NCI-H774 (cell line): ENCODE measurements at places on chromosomes 11 and 22.

DNA sequence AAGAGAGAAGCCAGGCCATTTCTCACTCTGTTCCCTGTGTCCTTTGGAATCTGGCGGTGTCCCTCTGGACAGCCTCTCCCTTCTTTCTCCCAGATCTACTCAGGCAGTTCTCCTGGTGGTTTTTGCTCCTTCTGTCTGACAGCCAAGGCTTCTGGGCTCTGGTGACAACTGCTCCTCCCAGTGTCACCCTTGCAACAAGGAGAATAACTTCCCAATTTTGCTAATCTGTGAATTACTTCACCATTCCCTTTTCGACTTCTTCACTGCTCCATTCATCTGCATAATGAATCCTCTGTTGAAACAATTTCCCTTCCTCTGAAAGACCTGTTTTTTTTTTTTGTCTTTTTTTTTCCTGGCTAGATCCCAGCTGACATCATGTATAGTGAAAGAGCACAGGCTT lies 56.3 kb upstream of the PDE3B start:
- DNase-seq: no peak

- no peak for DNase-seq
Measured at GRCh38 chr11:86182976-86183584, 61.5 kb upstream of the EED start.

DNA sequence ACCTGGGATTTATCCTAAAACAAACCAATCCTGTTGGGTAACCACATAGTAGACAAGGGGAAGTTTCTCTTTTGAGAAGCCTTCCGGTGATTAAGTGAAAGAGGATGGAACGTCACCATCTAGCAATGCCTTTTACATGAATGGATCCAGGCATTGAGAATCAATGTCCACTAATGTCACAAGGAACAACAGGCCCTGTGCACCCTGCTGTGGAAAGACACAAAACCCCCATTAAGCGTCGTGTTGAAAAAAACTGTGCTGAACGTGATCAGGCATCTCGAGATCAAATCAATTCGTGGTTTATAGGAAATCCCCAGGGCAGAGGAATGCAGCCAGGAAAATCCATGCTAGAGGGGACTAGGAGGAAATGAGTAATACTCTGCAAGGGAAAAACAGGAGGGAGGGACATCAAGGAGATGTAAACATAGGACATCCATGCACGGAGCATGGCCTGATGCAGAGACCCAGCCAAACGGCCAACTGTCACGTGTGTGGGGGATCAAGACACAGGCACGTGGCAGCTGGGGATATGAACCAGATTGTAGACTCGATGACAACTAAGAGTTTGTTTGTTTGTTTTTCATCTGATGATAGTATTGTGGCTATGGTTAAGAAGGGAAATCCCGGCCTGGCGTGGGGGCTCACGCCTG lies 38.6 kb upstream of the CARS1 start:
- no peak for DNase-seq

- DNase-seq: no peak
Measured at GRCh38 chr11:2315395-2316168, 13.8 kb downstream of the TSPAN32 start.

- no peak for DNase-seq
Measured at GRCh38 chr11:44628730-44629700, 63.6 kb downstream of the CD82 start.

DNA sequence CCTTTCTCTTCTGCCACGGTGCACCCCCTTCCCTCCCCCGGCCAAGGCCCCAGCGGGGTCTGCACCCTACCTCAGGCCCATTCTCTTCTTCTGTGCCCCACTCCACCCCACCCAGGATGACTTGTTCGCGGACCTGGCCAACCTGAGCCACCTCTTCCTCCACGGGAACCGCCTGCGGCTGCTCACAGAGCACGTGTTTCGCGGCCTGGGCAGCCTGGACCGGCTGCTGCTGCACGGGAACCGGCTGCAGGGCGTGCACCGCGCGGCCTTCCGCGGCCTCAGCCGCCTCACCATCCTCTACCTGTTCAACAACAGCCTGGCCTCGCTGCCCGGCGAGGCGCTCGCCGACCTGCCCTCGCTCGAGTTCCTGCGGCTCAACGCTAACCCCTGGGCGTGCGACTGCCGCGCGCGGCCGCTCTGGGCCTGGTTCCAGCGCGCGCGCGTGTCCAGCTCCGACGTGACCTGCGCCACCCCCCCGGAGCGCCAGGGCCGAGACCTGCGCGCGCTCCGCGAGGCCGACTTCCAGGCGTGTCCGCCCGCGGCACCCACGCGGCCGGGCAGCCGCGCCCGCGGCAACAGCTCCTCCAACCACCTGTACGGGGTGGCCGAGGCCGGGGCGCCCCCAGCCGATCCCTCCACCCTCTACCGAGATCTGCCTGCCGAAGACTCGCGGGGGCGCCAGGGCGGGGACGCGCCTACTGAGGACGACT lies 15.9 kb downstream of the RTN4RL2 start:
- DNase-seq: peak; percentile 3

GRCh38 chr11:15136166-15136565 lies 21.4 kb downstream of the INSC start:
- DNase-seq: no peak

DNA sequence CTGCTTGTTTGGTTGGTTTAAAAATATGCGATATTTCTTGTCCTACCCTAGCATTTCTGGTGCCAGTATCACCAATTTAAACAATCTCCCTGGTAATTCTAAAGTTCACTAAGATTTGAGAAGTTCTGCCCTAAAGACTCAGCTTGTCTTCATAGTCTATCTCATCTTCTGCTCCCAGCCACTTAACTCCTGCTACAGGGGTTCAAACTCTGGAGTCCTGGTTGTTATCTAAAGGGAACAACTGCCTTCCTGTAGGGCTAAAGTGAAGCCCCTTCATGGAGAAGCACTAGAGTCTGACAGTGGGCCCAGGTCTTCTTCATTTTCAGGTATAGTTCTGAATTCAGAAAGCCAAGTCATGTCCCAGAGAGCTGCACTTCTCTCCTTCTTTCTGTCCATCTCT lies 73.2 kb downstream of the CTNND1 start:
- DNase-seq: no peak

- peak; percentile 48 for DNase-seq
Measured at GRCh38 chr11:74321487-74322188, 10.2 kb upstream of the P4HA3 start.

GRCh38 chr11:57311109-57311936 lies 13.4 kb downstream of the TNKS1BP1 start:
- peak; percentile 4 for DNase-seq

DNA sequence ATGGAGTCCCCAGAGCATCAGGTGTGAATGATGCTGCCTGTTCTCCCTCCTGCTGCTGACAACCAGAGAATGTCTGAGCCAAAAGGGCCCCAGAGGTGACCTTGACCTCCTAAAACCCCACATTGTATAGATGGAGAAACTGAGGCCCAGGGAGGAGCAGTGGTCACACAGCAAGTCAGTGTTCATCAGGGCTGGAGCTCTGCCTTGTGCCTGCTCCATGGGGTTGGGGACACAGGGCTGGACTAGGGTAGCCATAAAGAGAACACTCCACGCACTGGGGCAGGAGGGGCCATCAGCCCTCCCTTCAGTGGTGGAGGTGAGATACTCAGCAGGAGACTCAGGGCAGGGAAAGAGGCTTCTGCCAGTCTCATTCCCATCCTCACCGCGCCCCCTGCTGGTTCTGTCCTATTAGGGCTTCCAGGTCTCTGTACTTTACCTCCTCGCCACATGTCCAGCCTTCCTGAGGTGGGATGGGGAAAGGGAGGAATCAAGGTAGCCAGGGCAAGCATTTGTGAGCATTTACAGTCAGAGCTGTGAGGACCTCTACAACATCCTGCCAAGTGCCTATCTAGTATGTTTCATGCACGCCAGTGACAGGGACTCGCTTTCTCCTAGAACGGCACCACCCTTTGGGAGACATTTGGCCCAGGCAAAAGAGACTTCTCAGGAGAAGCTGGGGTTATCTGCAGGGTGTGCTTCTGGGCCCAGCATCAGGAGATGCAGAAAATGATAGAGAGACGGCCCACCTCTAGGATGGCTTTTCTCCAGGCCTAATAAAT lies 43.2 kb downstream of the NEU3 start:
- DNase-seq: peak; percentile 7

GRCh38 chr11:101586965-101587364 lies 3.2 kb upstream of the TRPC6 start:
- no peak for DNase-seq

- no peak for DNase-seq
Measured at GRCh38 chr11:120147094-120147949, 9.4 kb upstream of the TRIM29 start.

DNA sequence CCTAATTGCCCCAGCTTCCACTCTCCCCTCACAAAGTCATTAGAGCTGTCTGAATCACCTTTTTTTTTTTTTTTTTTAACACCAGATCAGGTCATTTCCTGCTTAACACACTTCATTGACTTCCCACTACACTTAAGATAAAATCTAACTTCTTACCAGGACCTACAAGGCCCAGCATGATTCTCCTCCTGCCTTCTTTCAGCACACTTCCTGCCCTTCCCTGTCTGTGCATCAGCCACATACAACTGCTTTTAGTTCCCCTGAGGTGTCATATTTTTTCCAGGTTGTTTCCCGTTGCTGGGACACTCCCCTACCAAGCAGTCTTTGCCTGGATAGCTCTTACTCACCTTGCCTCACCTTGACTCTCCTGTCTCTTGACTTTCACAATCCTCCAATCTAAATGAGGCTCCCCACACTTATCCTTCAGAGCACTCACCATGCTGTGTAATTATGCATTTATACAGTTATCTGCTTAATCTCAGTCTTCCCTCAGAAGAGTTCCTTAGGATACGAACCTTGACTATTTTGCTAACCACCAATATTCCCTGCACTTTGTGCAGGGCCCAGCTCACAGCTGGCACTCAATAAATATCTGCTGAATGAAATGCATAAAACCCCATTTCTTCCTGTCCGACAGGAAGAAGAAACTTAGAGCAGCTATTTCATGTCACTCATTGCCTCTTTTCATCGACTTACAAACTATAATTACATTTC lies 96.6 kb upstream of the AKIP1 start:
- no peak for DNase-seq

- DNase-seq: no peak
Measured at GRCh38 chr11:121029153-121029552, 5.3 kb downstream of the TBCEL start.

- no peak for DNase-seq
Measured at GRCh38 chr22:33105501-33105911, 47.3 kb upstream of the SYN3 start.

GRCh38 chr11:35313760-35314153 lies 105.6 kb downstream of the SLC1A2 start:
- no peak for DNase-seq

DNA sequence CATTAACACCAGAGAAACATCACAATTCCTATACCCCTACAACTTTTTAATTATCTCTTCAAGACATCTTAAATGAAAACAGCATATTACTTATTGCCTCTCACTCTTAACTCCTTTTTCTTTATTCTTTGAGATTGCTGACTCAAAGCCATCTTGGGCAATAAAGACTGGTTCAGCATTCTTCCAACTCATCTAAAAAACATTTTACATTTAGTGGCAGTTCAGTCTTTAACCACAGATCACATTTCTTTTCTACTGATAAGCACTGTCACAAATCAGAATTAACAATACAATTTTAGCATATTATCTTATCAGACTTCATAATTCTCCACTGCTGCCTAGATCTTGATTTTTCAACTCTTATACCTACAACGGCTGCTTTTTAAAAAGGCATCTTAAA lies 34.0 kb downstream of the SIK3 start:
- DNase-seq: no peak

GRCh38 chr11:84906995-84907394 lies 720.1 kb downstream of the DLG2 start:
- DNase-seq: no peak

DNA sequence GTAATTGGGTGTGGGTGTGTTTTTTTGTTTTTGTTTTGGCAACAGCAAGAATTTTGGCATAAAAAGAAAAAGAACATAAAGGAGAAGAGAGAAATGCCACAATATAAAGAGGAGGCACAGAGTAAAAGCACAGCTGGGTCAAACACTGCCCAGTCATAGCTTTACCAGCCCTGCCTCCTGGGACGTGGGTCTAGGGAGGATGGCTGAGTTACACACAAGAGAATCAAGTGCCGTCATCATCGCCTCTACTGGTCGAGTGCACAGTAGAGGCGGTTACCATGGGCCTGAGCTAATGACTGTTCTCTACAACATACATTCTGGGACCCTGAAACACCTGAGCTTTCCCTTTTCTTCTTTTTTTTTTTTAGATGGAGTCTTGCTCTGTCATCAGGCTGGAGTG lies 87.6 kb upstream of the BID start:
- DNase-seq: no peak

DNA sequence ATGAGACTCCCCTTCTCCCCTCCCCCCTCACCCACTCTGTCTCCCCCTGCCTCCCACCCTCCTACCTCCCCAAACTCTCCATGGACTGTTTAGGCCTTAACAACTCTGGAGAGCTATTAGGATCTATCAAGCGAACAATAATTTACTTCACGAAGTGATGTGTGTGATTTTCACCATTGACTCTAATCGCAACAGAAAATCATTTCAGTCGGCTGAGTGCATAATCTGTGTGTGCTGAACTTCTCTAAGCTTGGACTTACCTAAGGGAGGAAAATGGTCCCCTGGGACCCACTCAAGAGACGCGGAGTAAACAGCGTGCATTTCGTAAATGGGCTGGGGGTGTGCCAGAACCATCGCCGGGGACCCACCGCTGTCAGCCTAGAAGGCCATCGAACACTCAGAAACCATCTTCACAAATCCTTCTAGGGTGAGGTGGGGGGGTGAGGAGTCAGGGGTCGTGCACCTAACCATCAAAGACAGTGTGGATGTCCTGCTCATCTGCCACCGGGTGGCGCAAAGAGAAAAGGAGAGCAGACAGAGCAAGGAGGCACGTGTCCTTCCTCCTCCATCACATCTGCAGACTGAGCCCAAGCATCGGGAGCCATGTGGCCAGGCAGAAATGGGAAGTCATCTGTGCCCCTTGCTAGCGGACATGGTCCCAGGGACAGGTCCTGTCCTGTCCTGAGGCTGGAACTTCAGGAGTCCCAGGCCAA lies 62.1 kb upstream of the NUP50 start:
- DNase-seq: peak; percentile 9
